ENCODE measurements at places on chromosomes 3 and 15.

GRCh38 chr3:141262308-141262705 lies 30.7 kb downstream of the PXYLP1 start:
- DNase-seq = no peak

DNA sequence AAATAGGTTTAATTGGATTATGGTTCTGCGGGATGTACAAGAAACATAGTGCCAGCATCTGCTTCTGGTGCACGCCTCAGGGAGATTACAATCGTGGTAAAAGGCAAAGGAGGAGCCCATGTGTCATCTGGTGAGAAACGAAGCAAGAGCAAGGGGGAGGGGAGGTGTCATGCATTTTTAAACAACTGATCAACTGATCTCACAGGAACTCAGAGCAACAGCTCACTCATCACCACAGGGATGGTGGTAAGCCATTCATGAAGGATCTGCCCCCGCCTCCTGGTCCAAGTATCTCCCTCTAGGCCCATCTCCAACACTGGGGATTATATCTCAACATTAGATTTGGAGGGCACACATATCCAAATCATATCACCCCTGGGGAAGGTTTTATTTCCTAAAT lies 42.1 kb upstream of the FGF7 start:
- DNase-seq = no peak

- no peak for DNase-seq
Measured at GRCh38 chr15:92473756-92474155, 80.1 kb downstream of the ST8SIA2 start.

DNA sequence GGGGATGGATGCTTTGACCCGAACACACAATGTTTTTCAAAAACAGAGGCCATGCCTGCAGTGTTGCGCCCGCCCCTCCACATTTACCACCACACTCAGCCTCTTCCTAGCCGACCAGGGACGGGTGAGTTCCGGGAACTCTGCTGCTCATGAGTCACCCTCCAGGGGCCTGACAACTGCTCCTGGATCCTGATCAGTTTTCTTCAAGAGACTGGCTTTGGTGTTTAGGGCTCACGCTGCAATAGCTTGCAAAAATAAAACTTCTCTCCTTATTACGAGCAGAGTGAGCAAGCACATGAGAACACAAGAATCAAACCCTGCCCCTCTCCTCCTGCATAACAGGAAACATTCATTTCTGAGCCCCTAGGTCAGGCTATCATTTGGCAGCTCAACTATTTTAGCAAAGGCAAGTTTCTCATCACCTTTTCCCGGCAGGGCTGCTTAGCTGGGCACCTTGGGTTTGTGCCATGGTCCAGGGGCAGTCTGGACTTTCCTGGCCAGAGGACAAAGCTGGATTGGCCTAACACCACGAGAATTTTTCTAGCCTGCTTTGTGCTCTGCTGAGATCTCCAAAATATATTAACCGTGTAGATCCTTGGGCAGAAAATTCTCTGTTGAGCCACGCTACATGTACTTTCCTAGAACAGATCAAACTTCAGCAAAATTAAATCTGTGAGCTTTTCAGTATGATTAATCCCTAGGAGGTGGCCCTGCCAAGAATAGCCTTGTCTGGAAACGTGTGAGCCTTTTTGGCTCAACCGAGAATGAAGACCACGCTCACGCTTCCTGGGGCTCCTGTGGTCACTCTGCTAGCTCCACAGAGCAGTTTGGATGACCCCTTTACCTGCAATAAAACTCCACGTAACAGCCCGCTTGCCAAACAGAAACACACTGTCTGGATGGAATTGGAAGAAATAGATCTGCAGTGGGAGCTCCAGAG lies 52.7 kb upstream of the SPATA12 start:
- no peak for DNase-seq

DNA sequence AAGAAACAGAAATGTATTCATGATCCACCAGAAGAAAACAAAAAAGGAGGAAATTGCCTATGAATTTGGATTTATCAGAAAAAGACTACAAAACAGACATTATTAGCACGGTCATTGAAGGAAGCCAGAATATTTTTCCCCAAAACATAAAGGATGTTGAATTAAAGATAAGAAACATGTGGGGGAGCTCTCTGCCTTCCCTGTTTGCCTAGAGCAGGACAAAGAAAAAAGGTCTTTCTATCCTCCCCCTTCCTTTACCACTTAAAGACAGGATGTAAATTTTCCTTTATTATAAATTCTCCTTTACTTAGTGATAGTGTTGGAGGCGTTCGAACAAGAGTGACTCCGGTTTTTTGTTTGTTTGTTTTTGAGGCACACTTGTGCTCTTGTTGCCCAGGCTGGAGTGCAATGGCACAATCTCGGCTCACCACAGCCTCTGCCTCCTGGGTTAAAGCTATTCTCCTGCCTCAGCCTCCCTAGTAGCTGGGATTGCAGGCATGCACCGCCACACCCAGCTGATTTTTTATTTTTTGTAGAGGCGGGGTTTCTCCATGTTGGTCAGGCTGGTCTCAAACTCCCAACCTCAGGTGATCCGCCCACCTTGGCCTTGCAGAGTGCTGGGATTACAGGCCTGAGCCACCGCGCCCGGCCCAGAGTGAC lies 14.9 kb upstream of the RPN1 start:
- DNase-seq = no peak

GRCh38 chr15:101188637-101189408 lies 63.0 kb downstream of the CHSY1 start:
- no peak for DNase-seq

DNA sequence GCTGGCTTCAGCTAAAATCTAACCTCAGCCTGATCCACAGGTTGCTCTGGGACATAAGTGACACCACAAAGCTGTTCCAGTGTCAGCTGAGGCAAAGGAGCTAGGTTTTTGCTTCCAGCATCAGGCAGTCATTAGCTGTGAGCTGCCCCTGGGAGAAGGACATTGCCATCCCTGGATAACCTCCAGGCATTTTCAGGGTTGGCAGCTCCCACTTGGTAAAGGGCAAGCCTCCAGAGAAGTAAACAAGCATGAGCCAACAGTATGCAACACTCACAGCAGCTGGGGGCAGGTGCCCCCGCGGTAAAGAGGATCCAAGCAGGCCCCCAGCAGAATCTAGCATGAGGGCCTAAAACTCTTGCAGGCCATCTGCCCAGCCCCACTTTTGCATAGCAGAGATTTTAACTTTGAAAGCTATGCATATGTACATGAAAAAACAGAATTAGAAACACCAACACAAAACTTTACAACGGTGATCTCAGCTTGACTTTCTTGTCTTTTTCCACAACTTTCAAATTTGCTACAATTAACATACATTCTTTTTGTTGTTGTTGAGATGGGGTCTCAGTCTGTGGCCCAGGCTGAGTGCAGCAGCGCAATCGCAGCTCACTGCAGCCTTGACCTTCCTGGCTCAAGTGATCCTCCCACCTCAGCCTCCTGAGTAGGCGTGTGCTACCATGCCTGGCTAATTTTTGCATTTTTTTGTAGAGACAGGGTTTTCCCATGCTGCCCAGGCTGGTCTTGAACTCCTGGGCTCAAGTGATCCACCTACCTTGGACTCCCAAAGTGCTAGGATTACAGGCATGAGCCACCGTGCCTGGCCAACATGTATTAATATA lies 83.8 kb upstream of the TPM1 start:
- DNase-seq = no peak

- DNase-seq = no peak
Measured at GRCh38 chr3:136135039-136135802, 60.9 kb downstream of the MSL2 start.

DNA sequence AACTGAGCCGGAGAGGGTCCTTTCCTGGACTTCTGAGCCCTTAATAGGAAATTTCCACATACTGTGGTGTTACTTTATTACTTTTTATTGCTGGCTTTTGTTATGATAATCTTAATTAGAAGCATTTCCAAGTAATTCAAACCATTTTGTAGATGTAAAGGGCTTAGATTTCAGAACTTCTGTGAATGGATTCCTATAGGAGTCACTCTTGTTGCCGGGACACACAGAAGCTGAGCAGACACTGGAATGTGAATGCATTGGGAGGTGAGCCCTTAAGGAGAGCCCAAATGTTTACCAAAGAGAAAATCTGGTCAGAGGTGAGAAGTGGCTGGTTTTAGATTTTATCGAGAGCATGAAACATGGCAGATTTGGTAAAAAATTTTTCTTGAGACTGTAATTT lies 87.4 kb downstream of the FNDC3B start:
- DNase-seq = no peak

GRCh38 chr3:53577506-53577905 lies 83.1 kb downstream of the CACNA1D start:
- DNase-seq = no peak

DNA sequence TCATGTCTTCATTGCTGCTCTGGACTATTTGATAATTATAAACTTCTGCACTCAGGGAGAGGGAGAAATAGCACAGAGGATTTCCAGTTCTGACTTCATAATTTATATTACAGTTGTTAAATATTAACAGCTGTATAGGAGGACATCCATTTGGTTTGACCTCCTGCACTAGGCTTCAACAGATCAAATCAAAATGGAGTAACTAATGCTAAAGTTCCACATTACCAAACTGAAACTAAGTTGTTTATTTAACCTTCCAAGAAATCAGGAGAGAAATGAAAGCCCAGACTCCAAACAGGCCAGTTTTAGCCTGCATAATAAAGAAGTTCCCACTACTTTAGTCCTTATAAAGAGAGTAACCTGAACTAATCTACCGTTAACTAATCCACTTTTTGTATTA lies 4.6 kb downstream of the PLSCR2 start:
- no peak for DNase-seq

DNA sequence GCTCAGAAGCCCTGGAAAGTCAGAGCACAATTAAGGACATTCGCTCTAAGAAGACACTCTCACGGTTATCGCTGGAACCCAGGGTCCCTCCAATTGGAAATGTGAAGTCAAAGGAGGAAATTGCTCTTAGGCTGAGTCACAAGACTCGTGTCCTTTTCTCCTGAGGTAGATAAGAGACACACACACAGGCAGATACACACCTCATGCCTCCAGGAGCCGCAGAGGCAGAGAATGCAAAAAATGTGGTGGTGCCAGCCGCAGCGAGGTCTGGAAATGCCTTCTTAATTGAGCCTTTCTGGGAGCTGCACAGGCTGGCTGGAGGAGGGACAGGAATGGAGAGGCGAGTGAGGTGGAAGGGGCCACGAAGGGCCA lies 189.3 kb downstream of the OPA1 start:
- no peak for DNase-seq

GRCh38 chr3:134817297-134817696 lies 22.2 kb downstream of the EPHB1 start:
- DNase-seq = no peak

DNA sequence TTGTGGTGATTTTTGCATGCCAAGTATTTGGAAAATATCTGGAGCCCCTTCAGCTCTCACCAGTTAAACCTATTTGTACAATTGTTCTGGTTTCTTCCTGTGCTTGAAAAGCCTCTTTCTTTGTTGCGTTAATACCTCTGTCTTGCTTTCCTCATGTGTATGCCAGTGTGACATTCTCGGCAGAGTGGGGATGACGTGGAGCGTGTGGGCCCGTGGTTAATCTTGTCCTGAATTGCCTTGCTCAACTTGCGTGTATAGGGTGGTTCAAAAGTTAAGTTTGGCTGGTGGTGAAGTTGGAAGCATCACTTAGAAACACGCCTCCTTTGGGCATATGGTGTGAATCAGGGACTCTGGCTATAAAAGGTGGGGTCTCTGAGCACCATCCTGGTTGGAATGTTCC lies 67.1 kb downstream of the IGF1R start:
- no peak for DNase-seq

GRCh38 chr3:128275316-128276145 lies 122.2 kb downstream of the EEFSEC start:
- no peak for DNase-seq

DNA sequence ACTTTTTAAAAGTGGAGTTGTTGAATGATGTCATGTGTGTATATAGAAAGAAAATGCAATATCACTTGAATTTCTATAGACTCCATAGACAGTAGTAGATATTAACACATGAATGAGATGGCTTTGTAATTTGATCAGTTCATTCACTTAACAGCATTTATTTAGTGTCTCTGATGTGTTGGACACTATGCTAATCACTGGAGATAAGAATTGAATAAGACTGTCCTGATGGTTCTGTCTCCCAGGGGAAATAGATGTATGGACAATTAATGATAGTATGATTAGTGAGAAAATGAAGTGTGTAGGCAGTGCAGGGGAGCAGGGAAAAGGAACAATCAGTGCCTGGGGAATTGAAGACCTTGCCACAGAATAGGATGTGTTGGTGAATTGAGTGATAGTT lies 72.9 kb downstream of the RIOX2 start:
- no peak for DNase-seq

- no peak for DNase-seq
Measured at GRCh38 chr15:35696767-35697231, 150.8 kb upstream of the DPH6 start.

All from memory B cell (primary cell).